Nephron progenitor cell (in vitro differentiated cells): ENCODE measurements at places on chromosomes 4 and X.

DNA sequence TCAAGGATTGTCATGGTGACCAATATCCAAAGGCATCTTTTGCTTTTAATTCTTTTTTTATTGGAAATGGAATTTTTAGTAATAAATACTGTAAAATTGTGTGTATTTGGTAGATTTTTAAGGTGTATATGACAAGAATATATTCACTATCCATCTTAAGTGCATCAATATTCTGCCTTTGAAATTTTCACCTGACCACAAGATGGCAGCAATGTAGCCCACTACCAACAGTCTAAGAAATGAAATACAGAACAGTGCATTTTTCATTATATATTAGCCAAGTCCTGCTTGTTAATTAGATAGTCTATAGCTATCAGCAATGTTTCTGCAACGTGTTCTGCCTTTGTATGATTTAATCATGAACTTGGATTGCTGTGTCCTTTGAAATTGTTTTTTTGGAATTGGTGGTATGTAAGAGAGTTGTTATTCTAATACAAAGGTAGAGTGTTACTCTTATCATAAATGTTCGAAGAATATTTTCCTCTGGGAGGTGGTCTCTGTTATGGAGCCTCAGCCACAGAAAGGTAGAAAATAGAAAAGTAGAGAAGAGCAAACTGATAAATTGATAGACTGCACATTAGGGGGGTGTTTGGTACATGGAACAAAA, 38.2 kb downstream of the HPGDS start:
- H3K4me1 ChIP-seq = no peaks in the 10 kb centered on the region
- no peaks in the 10 kb centered on the region for H3K36me3 ChIP-seq
- H3K27ac ChIP-seq = no peak overlapping the region
- DNase-seq = peak; percentile 5

DNA sequence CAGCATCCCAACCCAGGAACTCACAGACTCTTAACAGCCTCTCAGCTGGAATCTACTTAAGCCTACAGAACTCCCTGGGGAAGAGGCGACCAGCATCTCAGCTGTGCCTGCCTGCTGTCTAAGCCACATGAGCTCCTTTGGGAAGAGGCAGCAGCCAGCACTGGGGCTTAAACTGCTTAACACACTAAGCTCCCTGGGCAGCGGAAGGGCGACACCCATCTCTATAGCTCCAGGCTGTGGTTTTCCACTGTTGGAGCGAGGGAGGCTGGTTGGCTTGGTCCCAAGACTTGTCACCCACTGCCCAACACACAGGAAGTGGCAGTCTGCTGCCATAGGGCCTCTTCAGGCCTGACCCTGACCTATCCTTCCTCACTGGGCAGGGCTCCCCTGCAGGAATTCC, 1544.1 kb upstream of the ADGRL3 start:
- H3K4me3 ChIP-seq = no peak overlapping the region
- DNase-seq = no peak
- no peaks in the 10 kb centered on the region for H3K36me3 ChIP-seq
- no peaks in the 10 kb centered on the region for H3K27me3 ChIP-seq

GRCh38 chr4:103307453-103308247, 109.5 kb upstream of the CENPE start:
- no peaks in the 10 kb centered on the region for H3K27me3 ChIP-seq
- H3K27ac ChIP-seq = peak overlapping the region; percentile 93
- no peaks in the 10 kb centered on the region for H3K36me3 ChIP-seq
- H3K4me1 ChIP-seq = peaks cover 23% of the 10 kb centered on the region

DNA sequence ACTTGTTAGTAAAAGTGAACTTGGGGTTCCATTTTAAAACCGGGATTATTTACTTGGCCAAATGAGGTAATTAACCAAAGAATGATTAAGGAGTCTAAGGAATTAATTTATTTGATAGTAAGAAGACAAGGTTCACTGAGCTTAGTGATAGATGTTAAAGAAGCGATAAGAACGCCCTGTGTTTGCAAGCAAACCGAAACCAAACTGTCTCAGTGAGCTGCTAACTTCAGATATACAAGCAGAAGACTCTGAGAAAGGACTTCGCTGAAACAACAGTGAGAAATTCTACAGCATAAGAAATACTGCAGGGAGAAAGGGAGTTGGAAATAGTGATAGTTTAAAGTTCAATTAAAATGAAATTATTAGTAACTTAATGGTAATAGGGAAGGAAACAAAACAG, 37.6 kb upstream of the SHISA3 start:
- peaks cover 15% of the 10 kb centered on the region for H3K4me1 ChIP-seq
- peaks cover 20% of the 10 kb centered on the region for H3K27me3 ChIP-seq
- H3K27ac ChIP-seq = no peak overlapping the region
- no peaks in the 10 kb centered on the region for H3K36me3 ChIP-seq

DNA sequence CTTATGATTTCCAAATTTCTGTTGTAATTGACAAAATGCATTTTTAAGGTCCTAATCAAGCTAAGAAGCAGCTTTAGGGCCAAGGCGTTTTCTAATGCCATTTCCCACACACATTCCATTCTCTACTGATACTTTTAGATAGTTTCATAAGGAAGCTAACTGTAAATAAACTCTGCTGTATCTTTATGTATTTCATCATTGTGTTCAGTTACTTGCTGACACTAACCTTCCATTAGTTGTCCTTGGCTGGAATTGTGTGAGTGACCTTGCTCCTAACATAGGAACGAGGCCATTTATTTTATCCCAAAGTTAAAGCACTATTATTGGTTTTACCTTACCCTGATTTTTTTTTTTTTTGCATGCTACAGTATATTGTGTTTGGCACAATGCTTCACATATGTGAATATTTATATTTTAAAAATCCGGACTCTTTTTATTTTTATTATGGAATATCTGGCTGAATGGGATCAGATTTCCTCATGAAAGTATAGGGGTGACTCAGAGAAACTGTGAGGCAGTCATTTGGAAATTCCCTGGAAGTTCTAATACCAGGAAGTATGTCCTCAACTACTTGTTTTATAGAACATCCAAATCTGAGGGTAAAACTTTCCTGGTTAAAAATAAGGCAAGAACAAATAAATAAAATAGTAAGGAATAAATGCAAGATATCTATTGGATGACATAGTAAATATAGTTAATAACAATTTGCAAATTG, 62.7 kb upstream of the SORBS2 start:
- no peak overlapping the region for H3K4me3 ChIP-seq
- no peak for DNase-seq
- no peak overlapping the region for H3K27ac ChIP-seq
- H3K4me1 ChIP-seq = peaks cover 8% of the 10 kb centered on the region
